ENCODE measurements at places on chromosomes 13 and 19.
A peak's percentile ranks its signal among the peaks of the same experiment; 100 is the strongest.

DNA sequence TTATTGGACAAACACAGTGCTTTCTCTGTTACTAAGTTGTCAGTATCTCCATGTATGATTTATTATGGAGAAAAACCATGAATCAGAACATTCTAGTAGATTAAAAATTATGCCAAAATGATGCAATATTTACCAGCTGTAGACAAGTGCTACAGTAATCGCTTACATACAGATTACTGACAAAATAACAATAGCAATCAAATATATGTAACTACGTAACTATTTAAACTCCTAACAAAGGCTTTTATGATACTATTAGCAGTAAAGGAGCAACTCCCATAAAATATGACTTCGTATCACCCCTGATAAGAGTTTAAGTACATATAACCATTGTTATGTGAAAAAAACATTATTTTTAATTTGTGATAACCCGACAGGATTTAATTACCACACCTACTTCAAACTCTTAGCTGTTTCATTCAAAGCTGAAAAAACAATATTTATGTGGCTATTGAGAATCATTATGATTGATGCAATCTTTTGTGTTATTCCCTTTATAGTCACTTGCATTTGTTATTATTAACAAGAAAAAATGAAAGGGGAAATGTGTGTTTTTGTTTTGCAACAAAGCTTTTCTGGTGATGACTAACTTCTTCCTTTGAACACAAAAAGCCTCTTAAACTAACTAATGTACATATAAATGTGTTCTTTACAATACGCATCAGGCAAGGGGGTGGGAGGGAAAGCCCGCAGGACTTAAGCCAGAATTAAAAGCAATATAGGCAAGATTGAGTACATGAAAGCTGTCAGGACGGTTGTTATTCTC lies 147.4 kb downstream of the ABCC4 start:
- DNase-seq, result no peak

- no peak for DNase-seq
Measured at GRCh38 chr19:28989739-28990138, 223.2 kb downstream of the UQCRFS1 start.

GRCh38 chr13:94395860-94396259 lies 83.6 kb downstream of the DCT start:
- no peak for DNase-seq

GRCh38 chr13:80038371-80038770 lies 302.6 kb downstream of the SPRY2 start:
- no peak for DNase-seq

- DNase-seq, result peak; percentile 14
Measured at GRCh38 chr19:55283548-55284377, at the start of gene BRSK1. Gene BRSK1 (plus strand): TSS chr19:55283997. CDS start chr19:55284443, 446 bp downstream.

GRCh38 chr13:114034481-114034891 lies 60.6 kb upstream of the C13orf46 start:
- DNase-seq, result no peak

- no peak for DNase-seq
Measured at GRCh38 chr13:29763436-29764180, 86.8 kb downstream of the UBL3 start.

GRCh38 chr13:93225610-93226009 lies 997 bp upstream of the GPC6 start:
- no peak for DNase-seq

- DNase-seq, result no peak
Measured at GRCh38 chr19:6414793-6415590, 9.6 kb downstream of the KHSRP start.

- DNase-seq, result no peak
Measured at GRCh38 chr19:38081547-38082255, 142.3 kb downstream of the DPF1 start.

GRCh38 chr13:34357435-34358232 lies 539.7 kb downstream of the RFC3 start:
- no peak for DNase-seq

DNA sequence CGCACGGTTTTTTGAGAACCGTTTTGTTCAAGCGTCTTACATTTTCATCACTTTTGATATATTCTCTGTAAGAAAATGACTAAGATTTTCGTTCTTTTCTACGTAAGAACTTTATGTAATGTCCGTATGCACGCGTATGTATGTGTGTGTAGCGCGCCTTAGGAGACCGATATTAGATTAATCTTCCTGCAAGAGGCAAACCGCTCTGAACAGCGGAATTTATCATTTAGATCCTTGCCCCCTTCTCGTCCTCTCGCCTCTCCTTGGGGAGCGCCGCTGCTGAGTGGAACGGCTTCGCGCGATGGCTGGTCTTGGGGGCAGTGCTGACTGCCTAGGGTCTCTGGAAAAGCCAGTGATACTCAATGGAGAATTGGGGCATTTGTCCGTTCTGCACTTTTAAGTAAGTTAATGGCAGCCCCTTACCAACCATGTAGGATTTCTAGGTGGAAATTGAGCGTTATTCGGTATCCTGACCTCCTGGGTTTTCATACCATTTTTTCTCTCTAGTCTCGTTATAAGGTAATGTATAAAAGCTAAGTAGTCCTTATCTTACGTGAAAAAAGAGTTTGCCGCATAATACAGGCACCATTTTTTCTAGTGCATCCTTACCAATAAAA lies 4.7 kb downstream of the MAB21L1 start:
- DNase-seq, result no peak

DNA sequence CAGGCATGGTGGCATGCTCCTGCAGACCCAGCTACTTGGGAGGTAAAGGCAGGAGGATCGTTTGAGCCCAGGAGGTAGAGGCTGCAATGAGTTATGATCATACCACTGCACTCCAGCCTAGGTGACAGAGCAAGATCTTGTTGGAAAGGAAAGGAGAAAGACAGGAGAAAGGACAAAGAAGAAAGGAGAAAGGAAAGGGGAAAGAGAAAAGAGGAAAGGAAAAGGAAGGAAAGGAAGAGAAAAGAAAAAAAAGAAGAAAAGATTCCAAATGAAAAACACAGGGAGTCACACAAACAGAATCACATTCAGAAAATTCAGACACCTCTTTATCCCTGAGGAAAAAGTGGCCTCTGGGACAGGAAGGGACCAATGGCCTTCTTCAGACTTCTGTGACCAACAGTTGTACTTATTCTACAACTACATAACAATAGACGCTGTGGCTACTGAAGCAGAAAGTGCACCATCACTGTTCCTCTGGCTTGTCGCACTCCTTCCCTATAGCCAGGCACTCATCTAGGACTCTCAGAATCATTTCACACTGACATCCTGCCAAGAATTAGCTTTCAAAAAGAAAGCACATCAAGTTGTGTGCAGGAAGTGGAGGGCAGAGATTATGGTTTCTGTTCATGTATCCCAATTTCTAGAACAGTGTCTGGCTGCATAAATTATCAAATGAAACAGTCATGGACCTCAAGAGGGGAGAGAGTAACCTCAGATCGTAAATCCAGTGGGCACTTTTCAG lies 5.9 kb downstream of the MTMR6 start:
- no peak for DNase-seq

GRCh38 chr19:2488942-2489731 lies 13.2 kb downstream of the GADD45B start:
- DNase-seq, result no peak

GRCh38 chr19:16051254-16052025 lies 24.9 kb upstream of the TPM4 start:
- DNase-seq, result peak; percentile 17

- no peak for DNase-seq
Measured at GRCh38 chr19:39126312-39127187, 964 bp downstream of the PAK4 start.

DNA sequence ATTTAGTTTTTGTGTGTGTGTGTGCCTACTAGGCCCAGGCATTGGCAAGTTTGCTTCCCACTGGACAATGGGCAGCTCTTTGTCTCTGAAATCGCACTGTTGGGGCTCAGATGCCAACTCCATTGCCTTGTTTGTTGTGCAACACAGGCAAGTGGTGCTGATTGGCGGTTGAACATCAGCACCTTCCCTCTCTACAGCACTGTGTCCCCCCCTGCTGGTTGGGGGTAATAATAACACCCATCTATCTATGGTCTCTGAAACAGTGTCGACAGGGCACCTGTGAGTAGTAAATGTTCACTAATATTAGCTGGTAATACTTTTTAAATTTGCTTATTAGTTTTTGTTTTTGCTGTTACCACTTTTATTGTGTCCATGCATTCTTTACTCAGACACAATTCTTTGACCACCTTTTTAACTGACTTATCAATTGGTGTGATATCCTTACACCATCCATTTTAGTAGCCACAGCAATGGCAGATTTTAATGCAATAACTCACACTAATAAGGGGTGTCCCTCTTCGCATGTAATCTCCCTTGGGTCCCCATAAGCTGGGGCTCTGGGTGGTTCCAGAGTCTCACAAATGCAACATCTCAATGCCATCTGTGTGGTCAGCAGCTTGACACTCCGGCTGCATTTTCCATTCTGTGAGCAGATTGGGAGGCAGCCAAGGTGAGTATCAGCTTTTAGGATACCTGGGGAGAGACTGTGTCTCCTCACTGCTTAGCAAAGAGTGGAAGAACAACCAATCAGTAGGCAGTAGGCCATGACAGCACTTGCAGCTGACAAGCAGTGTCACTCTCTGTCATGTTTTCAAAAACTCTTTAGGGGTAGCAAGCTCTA lies 47.7 kb upstream of the UQCRFS1 start:
- DNase-seq, result no peak

DNA sequence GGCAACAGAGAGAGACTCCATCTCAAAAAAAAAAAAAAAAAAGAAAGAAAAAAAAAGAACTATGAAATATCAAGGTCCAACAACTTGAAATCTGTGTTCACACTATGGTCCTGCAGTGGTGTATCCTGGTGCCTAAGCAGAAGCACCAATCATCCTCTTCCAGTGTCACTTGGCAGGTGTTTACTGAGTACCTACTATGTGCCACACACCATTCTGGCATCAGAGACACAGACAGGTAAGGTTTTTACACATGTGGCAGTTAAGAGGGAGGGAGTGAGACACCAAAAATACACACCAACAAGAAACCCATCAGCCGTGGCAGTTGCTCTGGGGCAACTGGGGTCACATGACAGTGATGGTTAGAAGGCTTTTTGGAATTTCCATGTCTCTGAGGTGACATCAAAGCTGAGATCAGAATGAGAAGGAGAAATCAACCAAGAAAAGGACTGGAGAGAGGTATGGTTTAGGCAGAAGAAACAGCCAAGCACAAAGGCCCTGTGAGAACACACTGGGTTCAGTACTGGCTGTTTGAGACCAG lies 17.6 kb downstream of the PBX4 start:
- DNase-seq, result no peak

GRCh38 chr13:111467111-111467890 lies 146.9 kb downstream of the TEX29 start:
- no peak for DNase-seq

DNA sequence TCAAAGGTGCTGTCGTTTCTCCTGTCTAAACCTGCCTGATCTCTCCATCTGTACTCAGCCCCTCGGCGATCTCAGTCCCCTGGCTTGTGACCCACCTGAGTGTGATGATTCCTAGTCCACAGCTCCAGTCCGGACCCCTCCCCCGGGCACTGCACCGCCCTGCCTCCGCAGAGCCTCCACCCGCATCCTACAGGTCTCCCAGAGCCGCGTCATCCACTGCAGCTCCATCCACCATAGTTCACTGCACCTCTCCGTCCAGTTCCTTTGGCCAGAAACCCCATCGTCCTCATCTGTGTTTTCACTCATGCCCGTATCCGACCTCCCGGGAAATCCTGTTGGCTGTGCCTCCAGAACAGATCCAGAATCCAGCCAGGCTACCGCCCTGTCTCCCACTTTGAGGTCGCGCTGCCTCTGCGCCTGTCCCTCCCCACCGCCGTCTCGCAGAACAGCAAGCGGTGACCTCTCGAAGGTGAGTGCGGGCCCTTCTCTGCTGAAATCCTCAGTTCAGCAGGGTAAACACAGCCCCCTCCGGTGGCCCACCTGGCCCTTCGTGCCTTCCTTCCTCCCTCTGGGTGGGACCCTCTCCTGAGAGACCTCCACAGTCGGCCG lies 51.9 kb upstream of the MCF2L start:
- DNase-seq, result no peak

- no peak for DNase-seq
Measured at GRCh38 chr19:55066107-55066709, 3.3 kb upstream of the RDH13 start.

- DNase-seq, result no peak
Measured at GRCh38 chr13:86572115-86572514, 772.9 kb upstream of the SLITRK6 start.

- no peak for DNase-seq
Measured at GRCh38 chr13:69234171-69234570, 873.5 kb upstream of the ATXN8OS start.

GRCh38 chr13:99691552-99691951 lies 190.3 kb downstream of the TM9SF2 start:
- no peak for DNase-seq

DNA sequence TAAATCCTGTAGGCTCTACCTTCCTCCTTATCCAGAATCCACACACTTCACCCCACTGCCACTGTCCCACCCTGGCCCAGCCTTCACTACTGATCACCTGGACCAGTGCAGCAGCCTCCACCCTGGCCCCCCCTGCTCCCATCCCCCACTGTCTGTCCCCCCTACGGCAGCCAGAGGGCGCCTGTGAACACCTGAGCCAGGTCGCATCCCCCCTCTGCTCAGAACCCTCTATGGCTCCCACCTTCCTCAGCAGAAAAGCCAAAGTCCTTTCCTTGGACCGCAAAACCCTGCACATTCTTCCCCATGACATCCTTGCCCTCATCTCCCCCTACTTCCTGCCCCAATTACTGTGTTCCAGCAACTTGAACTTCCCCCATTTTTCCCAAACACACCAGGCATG lies 20.6 kb downstream of the ELAVL3 start:
- DNase-seq, result no peak

DNA sequence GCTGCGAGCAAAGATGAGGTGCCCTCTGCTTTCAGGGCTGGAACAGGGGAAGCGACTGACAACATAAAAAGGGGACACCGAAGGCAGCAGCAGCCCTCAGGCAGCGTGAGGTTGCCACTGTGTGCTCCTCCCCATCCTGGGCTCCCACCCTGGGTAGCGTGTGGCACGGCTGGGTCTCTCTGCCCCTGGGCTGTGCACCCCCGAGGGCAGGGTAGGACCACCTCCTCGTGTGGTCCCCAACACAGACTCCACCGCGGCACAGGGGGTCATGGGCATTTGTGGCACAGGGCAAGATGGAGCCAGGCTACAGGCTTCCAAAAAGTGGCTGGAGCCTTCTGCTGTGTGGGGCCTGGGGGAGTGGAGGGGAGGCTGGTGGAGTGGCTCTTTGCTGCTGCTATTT lies 6.5 kb upstream of the RSPH6A start:
- DNase-seq, result no peak

DNA sequence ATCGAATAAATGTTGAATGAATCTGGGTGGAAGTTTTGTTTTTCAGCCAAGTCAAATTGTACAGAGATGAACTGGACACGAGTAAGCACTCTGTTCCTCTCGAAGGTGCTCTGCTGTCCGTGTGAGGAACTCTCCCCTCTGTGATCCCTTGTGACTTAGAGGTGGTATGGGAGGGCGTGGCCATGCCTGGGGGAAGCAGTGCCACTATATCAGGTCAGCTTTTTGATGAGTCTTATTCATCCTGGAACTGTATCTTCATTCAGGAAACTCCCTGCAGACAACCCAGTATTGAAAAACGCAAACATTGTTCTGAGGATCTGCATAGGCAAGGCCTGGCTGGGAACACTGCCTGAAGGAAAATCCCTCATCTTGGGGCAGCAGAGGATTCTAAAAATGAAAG lies 45.7 kb upstream of the FLT1 start:
- no peak for DNase-seq

Data from stimulated activated CD8-positive, alpha-beta memory T cell treated with anti-CD3 and anti-CD28 coated beads, Interleukin-12 subunit alpha, Interleukin-12 subunit beta, amount 100 ng/mL, for 1 hour (primary cell).